Daoy (cell line): ENCODE measurements at places on chromosomes 7 and 10. TPM values are rescaled to one million over a fixed set of nuclear protein-coding genes. Genes with fewer than 3 reads are reported as not detected.

DNA sequence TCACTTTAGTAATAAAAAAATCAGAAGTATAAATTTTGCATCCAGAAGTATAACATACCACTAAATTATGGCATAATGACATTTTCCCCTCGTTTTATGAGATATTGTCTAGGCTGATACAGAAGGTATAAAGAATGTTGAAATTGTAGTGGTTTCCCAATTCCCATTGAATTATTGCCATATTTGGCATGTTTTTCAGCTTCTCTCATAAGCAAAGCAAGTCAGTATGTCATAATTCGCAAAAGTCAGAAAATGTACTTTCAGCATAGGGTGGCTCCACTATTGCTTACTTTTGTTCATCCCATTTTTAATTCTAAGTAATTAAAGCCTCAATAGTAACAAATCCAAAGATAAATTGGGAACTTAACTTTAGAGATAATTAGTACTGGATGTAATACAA lies 19.7 kb upstream of the PTPRZ1 start:
- DNase-seq, result no peak

DNA sequence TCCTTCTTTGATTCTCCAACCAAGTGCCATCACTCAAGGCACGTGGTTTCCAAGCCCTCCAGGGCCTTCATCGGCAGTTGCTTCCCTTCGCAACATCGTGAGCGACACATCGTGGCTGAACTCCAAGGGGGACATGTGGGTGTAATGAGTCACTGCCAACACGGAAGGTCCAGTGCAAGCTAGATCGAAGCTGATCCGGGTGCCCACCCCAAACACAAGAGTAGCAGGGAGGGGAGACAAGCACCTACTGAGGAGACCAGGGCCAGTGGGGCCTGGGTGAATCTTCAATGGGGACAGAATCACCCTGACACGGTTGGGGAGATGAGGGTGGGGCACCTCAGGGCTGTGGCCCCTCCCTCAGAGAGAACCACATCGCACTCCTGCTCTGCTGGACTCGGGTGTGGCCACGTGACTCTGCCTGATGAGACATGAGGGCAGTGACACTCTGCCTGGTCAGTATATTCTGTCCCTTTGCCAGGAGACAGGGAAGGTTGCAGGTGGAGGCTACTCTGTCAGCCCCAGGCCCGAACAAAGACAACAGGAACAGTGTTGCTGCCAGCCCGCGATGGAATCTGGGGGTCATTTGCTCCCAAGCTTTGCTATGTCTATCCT lies 36.8 kb upstream of the HSPA12A start:
- peak; percentile 43 for DNase-seq

GRCh38 chr7:73834626-73835191 lies 3.9 kb downstream of the CLDN4 start:
- DNase-seq, result no peak

DNA sequence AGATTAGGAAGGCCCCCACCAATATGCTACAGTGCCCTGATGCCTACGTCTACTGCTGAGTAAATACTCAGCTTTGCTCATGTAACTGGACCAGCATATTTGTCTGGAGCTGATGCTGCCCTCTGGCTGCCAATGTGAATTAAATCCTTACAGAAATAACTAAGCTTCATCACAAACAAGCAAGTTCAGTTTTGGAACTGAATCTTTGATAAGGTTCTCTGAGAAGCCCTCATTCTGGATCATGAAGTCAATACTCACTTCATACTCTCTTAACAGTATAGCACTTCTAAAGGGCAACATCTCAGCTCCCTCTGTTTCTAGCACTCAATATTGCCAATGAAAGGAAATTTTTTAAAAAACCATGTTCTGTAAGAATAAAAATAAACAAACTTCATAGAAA lies 246.7 kb downstream of the ETV1 start:
- DNase-seq, result peak; percentile 51

DNA sequence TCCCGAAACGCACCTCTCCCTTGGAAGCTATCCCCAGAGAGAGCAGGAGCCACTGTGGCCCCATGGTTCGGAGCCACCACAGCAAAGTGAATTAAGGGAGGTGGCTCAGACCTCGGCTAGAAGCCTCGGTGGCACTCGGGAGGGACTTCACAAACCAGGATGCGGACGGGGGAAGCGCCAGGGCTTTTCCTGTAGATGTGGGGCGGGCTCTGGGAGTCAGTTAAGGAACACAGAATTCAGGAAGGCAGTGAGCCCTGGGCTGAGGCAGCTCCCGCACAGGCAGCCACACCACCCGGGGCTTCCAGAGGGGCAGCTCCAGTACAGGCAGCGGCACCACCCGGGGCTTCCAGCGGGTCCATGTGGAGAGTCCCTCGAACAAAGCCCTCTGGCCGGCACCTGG lies 42.7 kb upstream of the DPYSL4 start:
- no peak for DNase-seq

CTAGE8 gene
- total RNA-seq, result 0.09 and 0.23 TPM in 2 replicates

HOXA2 gene
- 11.4 and 12.1 TPM in 2 replicates for total RNA-seq

GRCh38 chr10:93115661-93116383 lies 42.1 kb downstream of the CYP26A1 start:
- peak; percentile 64 for DNase-seq

- peak; percentile 31 for DNase-seq
Observed at GRCh38 chr7:73442903-73443500, 9.4 kb downstream of the FZD9 start.

COL13A1 gene
- total RNA-seq, result 13.0 and 19.5 TPM in 2 replicates

DNA sequence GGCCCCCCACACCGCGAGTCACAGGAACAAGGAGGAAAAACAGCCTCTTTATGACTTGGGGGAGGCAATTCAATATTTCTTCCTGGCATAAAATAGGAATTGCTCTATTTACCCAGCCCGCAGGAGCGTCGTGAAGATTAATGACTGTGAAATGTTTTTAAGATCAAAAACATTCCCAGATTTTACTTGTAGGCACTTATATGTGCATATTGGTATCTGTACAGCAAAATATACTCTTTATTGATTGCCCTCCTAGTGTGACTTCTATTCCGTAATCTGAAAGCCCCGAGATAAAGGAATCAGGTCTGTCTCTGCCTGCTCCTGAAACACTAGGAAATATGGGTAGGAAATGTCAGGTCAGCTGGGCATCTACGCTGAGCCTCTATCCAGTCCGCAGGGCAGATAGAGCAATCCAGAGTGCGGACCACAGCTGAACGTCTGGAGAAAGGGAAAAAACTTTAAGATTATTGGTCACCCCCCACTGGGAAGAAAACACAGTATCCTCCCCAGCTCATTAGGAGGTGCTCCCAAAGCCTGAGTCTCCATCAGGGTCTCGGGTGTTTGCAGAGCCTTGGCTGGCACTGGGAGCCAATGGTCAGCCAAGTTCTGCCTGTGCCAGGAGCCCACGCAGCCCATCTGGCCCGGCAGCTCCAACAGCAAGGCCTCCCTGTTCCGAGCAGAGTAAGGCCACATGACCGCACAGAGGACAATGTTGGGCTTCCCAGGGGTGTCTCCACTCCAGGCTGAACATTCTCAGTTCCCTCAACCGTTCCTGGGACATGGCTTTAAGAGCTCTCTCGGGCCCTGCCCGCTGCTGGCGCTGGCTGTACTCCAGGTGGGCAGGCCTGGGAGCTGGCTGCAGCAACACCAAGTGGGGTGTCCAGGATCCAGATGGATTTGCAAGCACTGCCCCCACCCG lies 7.7 kb downstream of the CTBP2 start:
- DNase-seq, result no peak

- DNase-seq, result no peak
Observed at GRCh38 chr7:70565721-70566370, 566.1 kb upstream of the GALNT17 start.

SPDYE6 gene
- total RNA-seq, result not detected in 2 replicates

DNA sequence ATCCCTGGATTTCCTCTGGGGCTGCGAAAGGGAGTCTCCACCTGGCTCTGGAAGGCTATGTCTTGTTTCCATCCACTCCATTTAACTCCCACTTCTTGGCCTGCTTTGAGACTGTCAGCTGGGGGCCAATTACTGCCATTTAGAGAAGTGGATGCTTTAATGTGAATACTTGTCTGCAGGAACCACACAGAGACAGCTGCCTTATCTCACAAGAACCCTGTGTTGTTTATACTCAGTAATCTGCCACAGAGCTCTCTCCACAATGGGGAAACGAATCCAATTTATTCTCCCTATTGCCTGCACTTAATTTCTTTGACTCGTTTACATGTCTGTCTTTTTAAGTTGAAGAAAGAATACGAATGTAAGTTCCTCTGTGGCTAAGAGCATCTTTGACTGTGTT lies 787.0 kb upstream of the C7orf33 start:
- no peak for DNase-seq

- no peak for DNase-seq
Observed at GRCh38 chr7:1409555-1409954, 49.7 kb downstream of the MICALL2 start.

ASB15 gene
- not detected in 2 replicates for total RNA-seq

GRCh38 chr7:113179313-113179712 lies 61.0 kb upstream of the SMIM30 start:
- DNase-seq, result no peak

GRCh38 chr10:116247691-116248090 lies 25.3 kb downstream of the GFRA1 start:
- DNase-seq, result no peak

- DNase-seq, result peak; percentile 77
Observed at GRCh38 chr7:45000093-45001032, at the start of gene CCM2. Gene CCM2 (plus strand): TSS chr7:45000201. CDS start chr7:45000334, 133 bp downstream.

DNA sequence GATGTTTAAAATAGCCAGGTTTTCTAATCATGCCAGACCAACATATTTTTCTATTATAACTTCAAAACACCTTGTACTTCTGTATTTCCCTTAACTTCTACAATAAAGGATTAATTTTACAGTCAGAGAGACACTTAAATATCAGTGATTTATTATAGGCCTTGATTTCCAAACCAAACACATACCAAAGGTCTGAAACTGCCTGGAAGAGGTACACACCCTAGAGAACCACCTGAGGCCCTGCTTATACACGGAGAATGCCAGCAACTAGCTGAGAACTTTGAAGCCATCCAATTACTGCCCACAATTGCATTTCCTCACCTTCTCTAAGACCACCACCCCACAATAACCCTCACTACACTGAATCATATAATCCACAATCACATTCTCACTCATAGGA lies 4.9 kb downstream of the CCDC6 start:
- no peak for DNase-seq

IFIT3 gene
- 28.3 and 31.5 TPM in 2 replicates for total RNA-seq

GRCh38 chr7:56471811-56472210 lies 355.6 kb upstream of the NUPR2 start:
- no peak for DNase-seq

GRCh38 chr7:44201813-44202212 lies 1.0 kb downstream of the YKT6 start:
- no peak for DNase-seq

UCN3 gene
- not detected in 2 replicates for total RNA-seq

DNA sequence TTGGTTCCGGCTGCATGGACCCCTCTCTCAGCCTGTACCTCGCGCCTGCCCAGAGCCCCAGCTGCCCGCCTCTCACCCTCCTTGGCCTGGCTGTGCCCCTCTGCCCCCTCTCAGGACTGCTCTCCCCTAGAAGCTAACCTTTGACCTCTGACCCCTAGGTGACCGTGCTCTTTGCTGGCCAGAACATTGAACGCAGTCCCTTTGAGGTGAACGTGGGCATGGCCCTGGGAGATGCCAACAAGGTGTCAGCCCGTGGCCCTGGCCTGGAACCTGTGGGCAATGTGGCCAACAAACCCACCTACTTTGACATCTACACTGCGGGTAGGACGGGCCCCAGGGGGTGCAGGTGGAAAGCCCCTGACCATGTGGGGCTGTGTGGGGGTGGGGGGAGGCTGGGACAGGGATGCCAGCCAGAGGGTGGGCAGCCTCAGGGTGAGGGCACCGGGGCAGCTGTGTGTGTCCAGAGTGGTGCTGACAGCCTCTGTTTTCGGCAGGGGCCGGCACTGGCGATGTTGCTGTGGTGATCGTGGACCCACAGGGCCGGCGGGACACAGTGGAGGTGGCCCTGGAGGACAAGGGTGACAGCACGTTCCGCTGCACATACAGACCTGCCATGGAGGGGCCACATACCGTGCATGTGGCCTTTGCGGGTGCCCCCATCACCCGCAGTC lies 8.0 kb downstream of the FLNC start:
- DNase-seq, result no peak

- no peak for DNase-seq
Observed at GRCh38 chr10:32946108-32946507, 11.9 kb downstream of the ITGB1 start.

GRCh38 chr7:74141705-74142104 lies 32.5 kb upstream of the EIF4H start:
- DNase-seq, result peak; percentile 51

FKBP9 gene
- 68.6 and 85.4 TPM in 2 replicates for total RNA-seq

TAS2R5 gene
- 0.06 TPM in 1 of 2 replicates, not detected in the other for total RNA-seq

- peak; percentile 42 for DNase-seq
Observed at GRCh38 chr7:33692956-33693355, 212.4 kb upstream of the BMPER start.

DNA sequence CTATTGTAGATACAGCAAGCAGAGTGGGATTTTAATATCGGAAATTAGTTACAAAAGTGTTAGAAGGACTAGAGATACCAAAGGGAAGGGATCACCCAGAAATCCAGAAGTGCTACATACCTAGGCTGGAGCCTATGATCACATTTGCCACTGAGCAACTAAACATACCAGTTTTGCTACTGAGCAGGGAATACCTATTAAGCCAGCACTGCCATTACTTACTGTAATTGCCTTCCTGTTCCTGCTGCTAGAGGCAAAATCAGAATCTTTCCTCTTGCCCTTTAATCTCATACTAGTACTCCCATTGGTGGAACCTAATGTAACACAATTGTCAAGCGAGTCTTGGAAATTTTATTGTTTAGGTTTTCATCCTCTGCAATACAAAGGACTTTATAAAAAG lies 121.7 kb downstream of the ATRNL1 start:
- DNase-seq, result no peak

GRCh38 chr7:44622342-44623151 lies 16.1 kb downstream of the OGDH start:
- peak; percentile 56 for DNase-seq

DNA sequence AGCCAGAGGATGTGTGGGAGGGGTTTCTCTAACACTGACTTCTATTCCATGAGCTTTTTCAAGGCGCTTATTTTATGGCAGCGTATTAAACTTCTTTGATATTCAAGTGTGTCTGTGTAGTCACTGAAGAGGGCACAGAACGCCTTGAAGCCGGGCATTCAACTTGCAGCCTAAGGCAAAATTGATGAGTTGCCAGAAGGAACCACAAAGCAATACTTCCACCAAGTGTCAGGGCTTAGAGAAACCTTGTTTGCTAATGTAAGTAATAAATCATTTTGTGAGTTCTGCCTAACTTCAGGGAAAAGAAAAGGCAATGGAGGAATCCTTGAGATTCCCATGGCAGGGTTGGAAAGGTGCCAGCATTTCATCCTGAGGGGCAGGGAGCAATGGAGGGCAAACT lies 163.8 kb downstream of the LCOR start:
- DNase-seq, result no peak

CHST15 gene
- 9.5 and 11.8 TPM in 2 replicates for total RNA-seq

GRCh38 chr7:1136841-1137516 lies 23.0 kb downstream of the ZFAND2A start:
- DNase-seq, result no peak

DNAAF5 gene
- total RNA-seq, result 46.3 and 56.7 TPM in 2 replicates
